ENCODE measurements at places on chromosomes 6 and 20. TPM values are rescaled to one million over a fixed set of nuclear protein-coding genes. Genes with fewer than 3 reads are reported as not detected.

Gene SLC17A4
- not detected for total RNA-seq

Gene RBPJL
- total RNA-seq, result not detected

GRCh38 chr20:40156600-40157317 is 532.3 kb downstream of the MAFB start:
- DNase-seq, result no peak

- peak; percentile 53 for DNase-seq
Observed at GRCh38 chr20:20452254-20452676, 84.4 kb downstream of the INSM1 start.

- no peak for DNase-seq
Observed at GRCh38 chr6:112281821-112282615, 27.7 kb upstream of the LAMA4 start.

- no peak for DNase-seq
Observed at GRCh38 chr6:92341201-92341600, 1078.2 kb downstream of the EPHA7 start.

DNA sequence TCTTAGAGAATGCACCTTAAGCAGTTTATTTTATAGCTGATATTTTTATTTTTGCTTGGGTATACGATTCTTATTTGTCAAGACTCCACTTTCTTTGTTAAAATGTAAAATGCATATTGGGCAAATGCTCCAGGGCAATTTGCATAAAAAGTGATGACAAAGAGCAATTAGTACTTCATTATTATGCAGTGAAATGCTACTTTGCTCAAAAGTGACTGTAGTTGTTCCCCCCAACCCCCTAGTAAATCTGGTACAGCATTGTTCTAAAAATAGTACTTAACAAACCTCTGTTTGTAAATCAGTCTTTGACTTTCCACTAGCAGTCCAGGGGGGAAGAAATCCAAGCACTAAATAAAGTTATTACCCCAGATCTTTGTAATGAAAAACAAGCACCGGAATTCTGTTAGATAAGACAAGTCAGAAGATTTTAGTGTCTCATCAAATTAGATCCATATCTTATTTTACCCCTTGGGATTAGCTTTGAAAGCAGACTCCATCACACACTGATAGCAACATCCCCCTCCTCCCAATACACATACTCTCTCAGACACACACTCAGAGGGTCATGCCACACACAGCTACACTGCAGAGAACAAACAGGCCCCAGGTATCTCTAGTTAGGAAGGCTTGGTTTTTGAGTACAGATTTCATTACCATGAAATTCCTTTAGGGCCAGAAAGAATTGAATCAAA is 32.9 kb upstream of the BACH2 start:
- no peak for DNase-seq
